Pancreas (tissue), 10 donors: ENCODE measurements at places on chromosomes 7 and 10.

DNA sequence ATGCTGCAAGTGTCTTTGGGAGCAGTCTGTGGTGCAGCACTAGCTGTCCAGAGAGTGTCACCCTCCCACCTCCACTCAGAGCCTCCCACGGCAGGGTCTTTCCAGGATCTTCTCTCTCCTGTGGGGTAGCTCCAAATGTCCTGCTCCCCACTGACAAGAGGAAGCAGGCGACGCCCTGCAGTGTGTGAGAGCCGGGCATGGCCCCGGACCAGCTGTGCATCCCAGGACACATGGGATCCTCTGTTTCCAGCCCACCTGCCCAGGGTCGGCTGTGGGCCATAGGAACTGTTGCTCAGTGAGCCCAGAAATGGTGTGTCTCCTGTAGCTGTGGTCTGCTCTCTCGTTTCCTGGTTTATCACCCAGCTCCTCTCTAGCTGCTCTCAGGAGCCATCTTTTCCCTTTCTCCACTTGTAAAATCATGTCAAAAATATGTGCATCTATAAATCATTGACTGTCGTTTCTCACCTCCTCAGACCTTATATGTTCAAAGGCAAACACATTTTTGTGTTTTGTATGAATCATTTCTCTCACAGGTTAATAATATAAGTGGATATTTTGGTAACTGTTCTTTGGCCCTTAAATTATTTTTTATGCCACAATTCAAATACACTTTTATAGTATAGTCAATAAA is 74.9 kb downstream of the VWC2 start:
- no peak overlapping the region for H3K4me3 ChIP-seq
- no peaks in the 10 kb centered on the region for H3K4me1 ChIP-seq
- DNase-seq: no peak
- H3K27ac ChIP-seq: no peak overlapping the region

DNA sequence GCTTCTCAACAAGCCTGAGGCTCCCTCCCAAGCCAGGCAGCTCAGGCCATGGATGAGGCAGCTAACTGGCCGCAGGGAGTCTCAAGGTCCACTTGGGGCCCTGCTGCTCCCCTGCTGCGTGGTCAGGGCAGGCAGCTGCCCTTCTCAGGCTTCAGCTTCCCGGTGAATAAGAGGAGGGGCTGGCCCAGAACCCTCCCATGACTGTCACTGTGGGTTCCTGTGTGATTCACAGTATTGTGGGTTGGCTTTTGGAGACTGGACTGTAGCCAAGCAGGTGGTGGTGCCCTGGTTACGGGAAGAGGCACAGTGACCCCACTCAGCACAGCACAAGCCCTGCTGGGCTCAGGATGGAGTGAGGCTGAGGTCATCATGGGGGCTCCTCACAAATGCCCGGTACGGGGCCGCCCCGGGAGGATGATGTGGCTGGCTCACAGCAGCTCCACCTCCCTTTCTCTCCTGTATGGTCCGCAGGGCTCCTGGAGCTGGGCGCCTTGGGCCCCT is 189.8 kb downstream of the HECW1 start:
- H3K27ac ChIP-seq: no peak overlapping the region
- DNase-seq: no peak
- no peak overlapping the region for H3K4me3 ChIP-seq
- H3K36me3 ChIP-seq: no peaks in the 10 kb centered on the region

DNA sequence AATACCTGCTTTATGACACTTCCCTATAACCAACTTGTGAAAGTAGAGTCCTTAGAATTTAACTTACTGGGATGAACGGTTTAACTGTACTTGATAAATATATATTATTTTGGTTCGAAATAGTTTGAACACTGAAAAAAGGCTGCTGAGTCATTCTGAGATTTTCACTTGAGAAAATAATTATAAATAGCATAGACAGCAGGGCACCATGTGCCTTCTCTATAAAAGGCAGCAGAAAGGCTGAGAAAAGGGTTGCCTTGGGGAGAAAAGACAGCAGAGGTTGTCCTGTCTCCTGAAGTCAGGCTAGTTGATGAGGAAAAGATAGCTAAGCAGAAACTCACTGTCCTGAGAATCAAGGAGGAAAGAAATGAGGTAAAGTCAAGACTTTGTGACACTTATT is 92.4 kb downstream of the CTTNBP2 start:
- no peak overlapping the region for H3K27ac ChIP-seq
- no peaks in the 10 kb centered on the region for H3K27me3 ChIP-seq
- no peaks in the 10 kb centered on the region for H3K4me1 ChIP-seq
- H3K36me3 ChIP-seq: no peaks in the 10 kb centered on the region

DNA sequence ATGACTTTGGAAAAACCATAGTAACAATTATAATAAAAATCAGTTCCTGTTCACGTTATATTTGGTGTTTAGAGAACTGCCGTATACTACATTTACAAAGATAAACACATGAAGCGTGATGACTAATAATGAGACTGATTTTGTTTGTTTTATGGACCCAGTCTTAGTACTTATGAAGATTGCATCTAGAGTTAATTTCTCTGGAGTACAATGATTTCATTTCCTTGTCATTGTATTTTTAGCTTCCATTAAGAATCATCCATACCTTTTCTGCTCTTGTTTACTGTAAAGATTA is 2.9 kb downstream of the RBM20 start:
- peaks cover 8% of the 10 kb centered on the region for H3K4me1 ChIP-seq
- no peaks in the 10 kb centered on the region for H3K36me3 ChIP-seq
- H3K27ac ChIP-seq: no peak overlapping the region
- peaks cover 2% of the 10 kb centered on the region for H3K27me3 ChIP-seq
- no peak overlapping the region for H3K4me3 ChIP-seq
- no peak for DNase-seq

DNA sequence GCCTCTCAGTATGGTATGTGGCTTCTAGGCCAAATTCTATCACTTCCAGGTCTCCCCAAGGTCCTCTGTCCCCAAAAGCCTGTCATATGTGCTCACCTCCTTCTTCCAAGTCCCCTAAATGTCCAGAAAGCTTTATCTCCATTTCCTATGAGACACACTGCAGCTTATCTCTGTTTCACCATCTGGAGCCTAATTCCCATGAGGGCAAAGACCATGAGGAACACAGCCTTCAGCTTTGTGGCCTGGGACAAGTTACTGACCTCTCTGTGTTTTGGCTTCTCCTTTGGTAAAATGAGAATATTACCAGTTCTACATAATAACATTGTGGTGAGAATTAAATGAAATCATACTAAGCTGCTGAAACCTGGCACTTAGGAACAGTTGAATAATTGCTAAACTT is 19.2 kb downstream of the ST8SIA6 start:
- no peak overlapping the region for H3K4me3 ChIP-seq
- no peaks in the 10 kb centered on the region for H3K27me3 ChIP-seq
- H3K27ac ChIP-seq: no peak overlapping the region
- no peaks in the 10 kb centered on the region for H3K36me3 ChIP-seq
- no peak for DNase-seq

GRCh38 chr10:29130190-29130673 is 158.6 kb upstream of the LYZL1 start:
- no peak for DNase-seq
- no peaks in the 10 kb centered on the region for H3K4me1 ChIP-seq
- no peak overlapping the region for H3K4me3 ChIP-seq
- no peaks in the 10 kb centered on the region for H3K27me3 ChIP-seq

DNA sequence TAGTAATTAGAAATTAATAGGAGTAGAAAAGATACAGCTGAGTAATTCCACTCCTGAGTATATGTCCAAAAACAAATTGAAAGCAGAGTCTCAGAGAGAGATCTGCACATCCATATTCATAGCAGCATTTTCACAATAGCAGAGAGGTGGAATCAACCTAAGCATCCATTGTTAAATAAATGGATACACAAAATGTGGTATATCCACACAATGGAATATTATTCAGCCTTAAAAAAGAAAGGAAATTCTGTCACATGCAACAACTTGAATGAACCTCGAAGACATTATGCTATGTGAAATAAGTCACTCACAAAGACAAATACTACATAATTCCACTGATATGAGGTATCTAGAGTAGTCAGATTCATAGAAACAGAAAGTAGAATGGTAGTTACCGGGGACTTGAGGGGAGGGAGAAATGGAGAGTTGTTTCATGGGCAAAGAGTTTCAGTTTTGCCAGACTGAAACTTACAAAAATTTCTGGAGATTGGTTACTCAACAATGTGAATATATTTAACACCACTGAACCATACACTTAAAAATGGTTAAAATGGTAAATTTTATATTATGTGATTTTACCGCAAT is 18.4 kb downstream of the VTI1A start:
- no peaks in the 10 kb centered on the region for H3K36me3 ChIP-seq
- no peaks in the 10 kb centered on the region for H3K27me3 ChIP-seq
- DNase-seq: no peak
- H3K4me3 ChIP-seq: no peak overlapping the region
- H3K4me1 ChIP-seq: no peaks in the 10 kb centered on the region

DNA sequence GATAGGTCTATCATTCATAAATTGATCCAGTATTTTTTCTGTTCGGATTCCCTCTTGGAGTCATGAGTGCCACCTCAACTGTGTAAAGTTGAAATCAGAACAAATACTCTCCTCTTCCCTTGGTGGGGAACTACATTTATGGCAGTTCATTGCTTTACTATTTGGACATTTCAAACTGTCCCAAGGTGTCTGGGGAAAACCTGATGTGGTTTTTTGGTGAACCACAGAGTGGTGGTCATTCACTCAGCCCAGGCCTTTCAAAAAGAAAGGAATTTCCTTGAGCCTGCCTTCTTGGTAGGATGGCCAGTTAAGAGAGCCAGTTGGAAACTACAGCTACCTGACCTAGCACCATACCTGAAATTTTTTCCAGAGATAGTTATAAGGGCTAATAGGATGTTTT is 59.0 kb downstream of the ABCB1 start:
- no peaks in the 10 kb centered on the region for H3K36me3 ChIP-seq
- H3K27ac ChIP-seq: no peak overlapping the region
- no peaks in the 10 kb centered on the region for H3K4me1 ChIP-seq

DNA sequence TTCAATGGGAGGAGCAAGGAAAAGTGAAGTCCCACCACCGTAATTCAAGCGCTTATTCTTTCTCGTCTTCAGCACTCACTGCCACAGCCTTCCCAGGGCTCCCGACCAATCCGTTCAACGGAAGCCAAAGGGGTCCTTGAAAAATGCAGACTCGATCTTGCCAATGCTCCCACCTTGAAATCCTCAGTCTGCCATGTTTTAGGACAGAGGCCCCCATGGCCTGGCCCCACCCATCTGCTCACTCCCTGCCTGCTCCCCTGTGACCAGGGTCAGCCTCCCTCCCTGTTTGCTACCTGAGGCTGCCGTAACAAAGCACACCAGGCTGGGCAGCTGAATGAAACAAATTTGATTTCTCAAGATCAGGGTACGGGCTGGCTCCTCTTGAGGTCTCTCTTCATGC is 3.0 kb upstream of the DNAAF5 start:
- no peaks in the 10 kb centered on the region for H3K36me3 ChIP-seq
- H3K27ac ChIP-seq: no peak overlapping the region
- H3K4me1 ChIP-seq: no peaks in the 10 kb centered on the region
- H3K27me3 ChIP-seq: no peaks in the 10 kb centered on the region
- H3K4me3 ChIP-seq: no peak overlapping the region

DNA sequence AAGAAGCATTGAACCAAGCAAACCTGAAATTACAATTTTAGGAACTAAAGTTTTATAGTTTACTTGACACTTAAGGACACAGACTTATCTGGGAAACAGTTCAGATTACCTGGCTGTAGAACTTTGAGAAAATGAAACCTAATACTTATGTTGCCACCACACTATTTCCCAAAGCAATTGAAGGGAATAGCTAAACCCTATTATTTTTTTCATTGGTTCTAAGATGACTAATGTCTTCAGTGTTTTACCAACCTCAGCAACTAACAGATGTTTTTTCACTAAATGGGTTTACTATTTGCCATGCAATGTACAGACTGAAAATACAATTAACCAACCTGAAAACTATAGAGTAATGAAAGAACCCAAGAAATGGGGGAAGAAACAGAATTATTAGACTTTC is 689.6 kb downstream of the SORCS1 start:
- no peak for DNase-seq
- H3K27ac ChIP-seq: no peak overlapping the region
- no peak overlapping the region for H3K4me3 ChIP-seq
- no peaks in the 10 kb centered on the region for H3K27me3 ChIP-seq
- no peaks in the 10 kb centered on the region for H3K4me1 ChIP-seq

DNA sequence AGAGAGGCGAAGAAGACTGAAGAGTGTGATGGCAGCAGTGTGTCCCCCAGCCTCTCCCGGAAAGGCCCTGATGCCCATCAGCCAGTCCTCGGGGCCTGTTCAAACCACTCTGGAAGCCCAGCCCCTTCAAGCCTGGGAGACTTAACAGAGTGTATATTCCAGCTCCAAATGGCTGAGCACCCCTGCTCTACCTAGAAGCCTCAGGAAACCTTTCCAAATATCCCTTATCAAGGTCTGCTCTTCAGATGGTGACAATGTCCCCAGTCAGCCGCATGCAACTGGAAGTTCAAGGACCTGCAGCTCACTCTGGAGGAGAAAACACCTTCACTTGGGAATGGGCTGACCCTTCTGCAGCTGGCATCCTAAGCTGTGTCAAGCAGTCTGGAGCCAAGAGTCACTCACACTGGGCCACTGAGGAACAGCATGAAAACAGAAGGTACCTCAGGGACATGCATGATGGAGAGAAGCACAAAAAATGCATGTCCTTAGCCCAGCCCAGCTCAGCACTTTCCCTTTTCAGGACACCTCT is 10.2 kb downstream of the ANXA11 start:
- H3K4me1 ChIP-seq: peaks cover 87% of the 10 kb centered on the region
- H3K36me3 ChIP-seq: no peaks in the 10 kb centered on the region
- H3K4me3 ChIP-seq: no peak overlapping the region
- H3K27ac ChIP-seq: peak overlapping the region; percentile 99

- H3K27ac ChIP-seq: no peak overlapping the region
- no peaks in the 10 kb centered on the region for H3K36me3 ChIP-seq
These were observed 411.3 kb downstream of the KIF20B start for GRCh38 chr10:90112681-90113080.

DNA sequence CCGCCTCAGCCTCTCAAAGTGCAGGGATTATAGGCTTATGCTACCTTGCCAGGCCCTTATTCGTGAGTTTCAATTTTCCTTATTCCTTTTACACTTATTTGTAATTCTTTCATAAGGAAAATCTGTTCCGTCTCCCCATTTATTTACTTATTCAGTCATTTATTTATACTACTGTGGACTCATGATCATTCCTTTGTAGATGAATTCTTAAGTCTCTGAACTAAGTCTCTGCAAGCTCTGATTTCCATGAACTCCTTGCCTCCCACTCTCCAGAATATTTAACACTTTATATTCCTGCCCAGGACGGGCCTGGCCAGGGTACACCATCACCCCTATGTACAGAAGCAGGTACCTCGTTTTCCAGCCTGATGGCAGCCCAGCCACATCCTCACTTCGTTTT is 39.4 kb downstream of the PFKFB3 start:
- H3K4me1 ChIP-seq: no peaks in the 10 kb centered on the region
- no peaks in the 10 kb centered on the region for H3K36me3 ChIP-seq
- no peak for DNase-seq
- no peaks in the 10 kb centered on the region for H3K27me3 ChIP-seq
- H3K4me3 ChIP-seq: no peak overlapping the region

DNA sequence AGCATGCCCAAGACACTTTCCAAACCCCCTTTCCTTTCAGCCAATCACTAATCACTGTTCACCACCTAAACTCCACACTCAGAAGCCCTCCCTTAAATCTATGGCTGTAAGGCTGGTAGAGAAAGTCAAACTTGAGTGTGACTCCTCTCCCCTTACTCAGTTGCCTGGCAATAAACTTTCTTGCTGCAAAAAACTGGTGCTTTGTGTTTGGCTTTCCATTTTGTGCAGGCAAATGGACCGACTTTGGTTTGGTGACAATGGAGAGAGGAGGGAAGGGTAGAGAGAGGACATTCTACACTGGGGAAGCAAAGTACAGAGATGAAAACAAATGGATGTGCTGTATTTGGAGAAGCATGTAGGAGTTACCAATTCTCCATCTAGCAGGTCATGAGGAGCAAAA is 84.9 kb downstream of the SLC25A13 start:
- H3K27me3 ChIP-seq: no peaks in the 10 kb centered on the region
- H3K36me3 ChIP-seq: no peaks in the 10 kb centered on the region
- no peak overlapping the region for H3K4me3 ChIP-seq
- no peak for DNase-seq
- no peaks in the 10 kb centered on the region for H3K4me1 ChIP-seq
- H3K27ac ChIP-seq: no peak overlapping the region
